Karpas-422 (cell line): ENCODE measurements at places on chromosomes 5 and 9. TPM values are rescaled to one million over a fixed set of nuclear protein-coding genes. Genes with fewer than 3 reads are reported as not detected.

INSL4 gene
- not detected in 2 replicates for total RNA-seq

GADD45G gene
- not detected in 2 replicates for total RNA-seq

- no peak for DNase-seq
Observed at GRCh38 chr9:3367185-3367584, 158.6 kb downstream of the RFX3 start.

- no peak for DNase-seq
Observed at GRCh38 chr5:73282383-73282782, 109.4 kb downstream of the TMEM174 start.

DNA sequence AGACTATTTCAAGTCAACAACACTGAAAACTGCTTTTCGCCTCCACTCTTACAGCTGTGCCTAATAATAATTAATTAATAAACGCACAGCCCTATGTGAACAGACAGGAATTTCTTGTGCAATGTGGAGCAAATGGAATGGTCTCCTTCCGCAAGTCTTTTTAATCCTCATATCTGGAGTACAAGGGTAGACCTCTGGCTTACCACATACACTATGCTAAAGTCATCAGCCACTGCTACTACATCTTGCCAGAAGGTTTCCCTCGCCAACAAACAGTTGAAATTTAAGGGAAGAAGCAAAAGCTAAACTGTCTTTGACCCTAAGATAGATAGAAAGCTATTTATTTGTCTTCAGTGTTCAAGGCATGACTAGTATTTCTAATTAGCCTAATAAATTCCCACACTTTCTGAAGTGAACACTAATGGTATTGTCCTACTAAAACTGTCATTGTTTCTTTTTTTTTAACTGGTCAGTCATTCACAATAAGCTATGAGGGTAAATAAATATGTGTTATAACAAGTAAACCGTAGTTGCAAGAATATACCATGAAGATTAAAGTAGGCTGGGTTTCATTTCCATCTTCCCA is 63.9 kb downstream of the GOLPH3 start:
- DNase-seq, result no peak

- DNase-seq, result no peak
Observed at GRCh38 chr5:135890296-135890695, 5.3 kb downstream of the IL9 start.

DNA sequence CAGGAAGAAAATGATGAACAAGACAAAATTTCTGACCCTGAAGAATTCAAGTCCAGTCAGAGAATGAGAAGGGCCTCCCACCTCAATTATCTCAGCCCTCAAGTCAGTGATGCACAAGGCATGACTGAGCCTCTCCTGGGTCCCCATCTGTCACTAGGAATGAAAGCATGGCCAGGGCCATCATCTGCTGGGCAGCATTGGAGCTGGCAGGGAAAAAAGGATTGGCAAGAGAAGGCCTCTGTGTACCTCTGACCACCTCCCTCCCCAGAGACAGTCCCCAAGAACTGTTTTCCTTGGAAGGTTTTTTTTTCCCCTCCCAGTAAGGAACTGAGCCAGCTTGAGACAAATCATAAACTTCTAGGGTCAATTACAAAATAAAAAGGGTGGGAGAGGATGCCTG is 76.7 kb downstream of the KLHL3 start:
- no peak for DNase-seq

DNA sequence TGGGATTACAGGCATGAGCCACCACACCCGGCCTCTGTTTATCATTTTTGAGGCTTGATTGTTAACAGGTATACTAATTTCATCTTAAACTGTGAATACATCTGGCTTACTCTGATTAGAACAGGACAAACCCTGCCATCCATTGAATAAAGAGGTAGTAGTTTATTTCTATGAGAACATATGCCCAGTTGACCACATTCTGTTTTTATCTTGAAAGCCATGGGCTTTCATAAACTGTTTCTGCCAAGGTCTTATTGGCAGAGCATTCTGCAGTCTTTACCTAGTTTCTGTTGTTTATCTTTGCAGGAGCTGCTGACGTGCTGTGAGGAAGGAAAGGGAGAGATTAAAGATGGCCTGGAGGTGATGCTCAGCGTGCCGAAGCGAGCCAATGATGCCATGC is 184.9 kb upstream of the OTULINL start:
- DNase-seq, result no peak

- DNase-seq, result no peak
Observed at GRCh38 chr5:148027505-148027904, 36.3 kb upstream of the SPINK5 start.

DNA sequence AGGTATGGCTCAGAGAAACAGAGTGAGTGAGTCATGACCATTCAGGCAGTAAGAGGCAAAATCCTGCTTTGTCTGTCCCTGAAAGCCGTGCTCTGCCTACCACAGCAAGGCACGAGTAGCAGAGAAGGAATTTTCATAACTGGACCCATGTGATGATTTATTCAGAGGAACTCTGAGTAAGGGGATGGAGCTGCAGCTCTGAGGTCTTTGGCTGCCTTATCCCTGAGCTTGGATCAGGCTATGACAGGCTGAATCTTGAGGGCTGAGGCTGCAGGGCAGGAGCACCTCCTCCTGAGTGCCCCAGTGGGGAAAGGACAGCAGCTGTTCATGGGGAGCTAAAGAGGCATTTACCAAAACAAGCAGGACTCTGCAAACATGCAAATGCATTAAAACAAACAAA is 183.4 kb downstream of the PAPPA start:
- DNase-seq, result no peak

- DNase-seq, result no peak
Observed at GRCh38 chr9:86531273-86531970, 177.2 kb upstream of the TUT7 start.
